RWPE2 (cell line): ENCODE measurements at places on chromosomes 7 and 10.

DNA sequence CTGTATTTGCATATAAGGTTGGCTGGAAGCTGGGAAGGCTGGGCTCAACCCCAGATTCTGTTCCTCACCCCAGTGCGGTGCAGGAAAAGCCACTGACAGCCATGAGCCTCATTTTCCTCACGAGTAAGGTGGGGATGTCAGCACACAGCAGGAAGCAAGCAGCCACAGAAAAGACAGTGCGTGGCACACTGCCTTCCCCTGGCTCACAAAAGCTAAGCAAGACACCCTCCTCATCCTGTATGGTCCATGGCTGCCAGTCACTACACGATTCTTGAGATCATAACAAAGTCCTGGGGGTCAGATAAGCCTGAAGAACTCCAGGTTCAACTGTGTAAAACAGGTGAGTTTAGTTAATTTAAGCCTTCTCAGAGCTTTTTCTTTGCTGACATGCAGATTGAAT, 28.9 kb upstream of the DDC start:
- H3K36me3 ChIP-seq = 0 out of 2 replicates have a peak, but pooled peaks cover 14% of the 10 kb centered on the region
- no peak for DNase-seq
- H3K4me3 ChIP-seq = no peak overlapping the region
- no peaks in the 10 kb centered on the region for H3K4me1 ChIP-seq

DNA sequence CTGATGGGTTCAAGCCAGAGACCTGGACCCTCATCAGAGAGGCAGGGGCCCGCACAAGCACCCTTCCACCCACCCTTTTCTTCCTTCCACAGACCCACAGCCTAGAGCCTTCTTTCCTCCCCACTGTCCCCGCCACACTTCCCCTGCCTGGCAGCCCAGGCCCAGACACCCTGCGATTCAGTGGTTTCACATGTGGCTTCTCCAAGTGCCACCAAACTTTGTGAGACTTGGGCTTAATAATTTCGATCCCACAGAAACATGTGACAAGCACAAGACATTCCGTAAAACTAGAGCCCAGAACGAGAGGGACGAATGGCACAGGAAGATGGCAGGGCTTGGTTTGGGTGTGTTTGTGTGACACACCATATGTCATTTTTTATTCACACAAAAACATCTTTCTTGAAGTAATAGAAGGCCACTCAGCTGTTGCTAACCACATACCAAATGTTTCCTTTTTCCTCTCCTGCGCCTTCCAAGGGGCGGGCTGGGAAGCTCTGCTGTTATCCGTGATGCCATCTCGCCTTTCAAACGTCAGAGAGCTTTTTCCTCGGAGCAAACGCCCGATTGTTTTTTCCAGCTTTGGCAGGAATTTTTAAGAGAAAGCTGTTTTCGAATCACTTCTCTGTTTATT, 162.9 kb downstream of the GRK5 start:
- H3K27me3 ChIP-seq = no peaks in the 10 kb centered on the region
- no peak for DNase-seq
- H3K27ac ChIP-seq = no peak overlapping the region
- H3K4me3 ChIP-seq = no peak overlapping the region
- no peaks in the 10 kb centered on the region for H3K4me1 ChIP-seq
- H3K36me3 ChIP-seq = no peaks in the 10 kb centered on the region

DNA sequence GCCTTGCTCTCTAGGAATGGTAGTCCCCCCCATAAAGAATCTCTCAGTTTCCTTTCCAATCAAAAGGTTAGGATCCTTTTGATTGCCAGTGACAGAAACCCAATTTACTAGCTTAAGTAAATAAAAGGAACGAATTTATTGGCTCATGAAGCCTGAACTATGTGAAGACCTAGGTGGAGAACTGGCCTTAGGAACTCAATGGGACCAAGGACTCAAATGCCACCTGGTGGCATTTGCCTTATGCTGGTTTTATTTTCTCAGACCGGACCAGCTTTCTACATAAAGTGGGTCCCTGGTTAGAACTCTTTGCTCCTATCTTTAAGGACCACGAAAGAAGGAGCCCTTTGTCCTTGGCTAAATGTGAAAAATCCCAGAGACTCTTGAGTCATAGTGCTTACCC, 25.4 kb downstream of the CFTR start:
- no peaks in the 10 kb centered on the region for H3K36me3 ChIP-seq
- no peak overlapping the region for H3K4me3 ChIP-seq
- H3K27ac ChIP-seq = no peak overlapping the region
- no peaks in the 10 kb centered on the region for H3K4me1 ChIP-seq

DNA sequence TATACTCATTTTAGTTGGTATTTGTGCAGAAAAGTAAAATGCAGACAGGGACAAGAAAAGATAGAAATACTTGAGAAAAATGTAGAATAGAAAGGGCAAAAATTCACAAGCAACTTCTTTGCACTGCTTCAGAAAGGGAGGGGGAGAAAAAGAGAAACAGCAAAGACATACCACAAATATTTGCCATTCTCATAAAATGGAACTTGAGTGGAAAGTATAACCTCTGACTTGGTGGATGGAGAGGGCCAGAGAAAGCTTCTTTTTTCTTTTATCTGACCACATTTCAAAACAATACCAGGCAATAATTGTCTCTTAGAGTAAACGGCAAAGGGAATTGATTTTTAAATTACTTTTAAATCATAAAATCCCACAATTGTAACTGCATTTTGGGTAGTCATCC, 35.8 kb upstream of the TRUB1 start:
- H3K27me3 ChIP-seq = no peaks in the 10 kb centered on the region
- H3K4me3 ChIP-seq = no peak overlapping the region
- H3K27ac ChIP-seq = no peak overlapping the region
- no peak for DNase-seq
- no peaks in the 10 kb centered on the region for H3K36me3 ChIP-seq

- no peak for DNase-seq
- no peak overlapping the region for H3K27ac ChIP-seq
- no peaks in the 10 kb centered on the region for H3K36me3 ChIP-seq
- H3K27me3 ChIP-seq = no peaks in the 10 kb centered on the region
- H3K4me3 ChIP-seq = no peak overlapping the region
These were observed 41.4 kb downstream of the COL1A2 start for GRCh38 chr7:94436018-94436604.

- H3K27me3 ChIP-seq = no peaks in the 10 kb centered on the region
- no peaks in the 10 kb centered on the region for H3K4me1 ChIP-seq
- no peak for DNase-seq
These were observed 39.3 kb downstream of the RABGEF1 start for GRCh38 chr7:66779669-66780409.

- no peaks in the 10 kb centered on the region for H3K27me3 ChIP-seq
- no peaks in the 10 kb centered on the region for H3K36me3 ChIP-seq
- H3K27ac ChIP-seq = peak overlapping the region; percentile 24
- peaks cover 16% of the 10 kb centered on the region for H3K4me1 ChIP-seq
- DNase-seq = no peak
These were observed 214.0 kb upstream of the PRSS1 start for GRCh38 chr7:142535123-142535779.

- no peak for DNase-seq
- no peaks in the 10 kb centered on the region for H3K27me3 ChIP-seq
- H3K4me1 ChIP-seq = no peaks in the 10 kb centered on the region
- no peak overlapping the region for H3K4me3 ChIP-seq
- H3K36me3 ChIP-seq = no peaks in the 10 kb centered on the region
These were observed 365.1 kb upstream of the NFE2L3 start for GRCh38 chr7:25786936-25787335.

GRCh38 chr7:17144322-17144721, 154.1 kb upstream of the AHR start:
- no peak overlapping the region for H3K4me3 ChIP-seq
- DNase-seq = no peak
- H3K27me3 ChIP-seq = no peaks in the 10 kb centered on the region
- H3K27ac ChIP-seq = no peak overlapping the region
- no peaks in the 10 kb centered on the region for H3K36me3 ChIP-seq
- peaks cover 40% of the 10 kb centered on the region for H3K4me1 ChIP-seq

DNA sequence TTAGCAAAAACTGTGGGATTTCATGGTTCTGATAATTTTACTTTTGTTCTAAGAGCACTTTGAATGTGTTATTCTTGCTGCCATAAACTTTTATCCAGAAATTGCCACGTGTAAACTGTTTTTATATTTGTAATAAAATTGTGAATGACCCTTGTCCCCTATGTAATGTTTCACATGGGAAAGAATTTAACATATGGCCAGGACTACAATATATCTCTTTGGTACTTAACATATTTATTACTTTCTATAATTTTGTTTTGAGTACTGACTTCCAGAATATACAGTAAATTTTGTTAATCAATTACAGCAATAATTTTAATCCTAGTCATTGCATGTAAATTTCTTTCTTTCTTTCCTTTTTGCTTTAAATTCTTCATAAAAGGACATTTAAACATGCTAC, 735.0 kb upstream of the PHF14 start:
- H3K4me3 ChIP-seq = no peak overlapping the region
- no peaks in the 10 kb centered on the region for H3K36me3 ChIP-seq
- no peaks in the 10 kb centered on the region for H3K27me3 ChIP-seq

GRCh38 chr7:6307762-6308161, 35.3 kb upstream of the CYTH3 start:
- DNase-seq = no peak
- peaks cover 32% of the 10 kb centered on the region for H3K4me1 ChIP-seq
- no peak overlapping the region for H3K4me3 ChIP-seq
- no peaks in the 10 kb centered on the region for H3K27me3 ChIP-seq
- H3K27ac ChIP-seq = peak overlapping the region; percentile 62

GRCh38 chr7:114889646-114890285, 32.1 kb upstream of the MDFIC start:
- H3K4me3 ChIP-seq = no peak overlapping the region
- no peaks in the 10 kb centered on the region for H3K27me3 ChIP-seq
- peaks cover 8% of the 10 kb centered on the region for H3K4me1 ChIP-seq
- no peaks in the 10 kb centered on the region for H3K36me3 ChIP-seq
- no peak for DNase-seq

- no peaks in the 10 kb centered on the region for H3K36me3 ChIP-seq
- H3K4me3 ChIP-seq = no peak overlapping the region
- H3K27ac ChIP-seq = no peak overlapping the region
- no peaks in the 10 kb centered on the region for H3K27me3 ChIP-seq
- no peaks in the 10 kb centered on the region for H3K4me1 ChIP-seq
These were observed 30.3 kb downstream of the CCDC3 start for GRCh38 chr10:12971001-12971788.

- no peak overlapping the region for H3K4me3 ChIP-seq
- H3K36me3 ChIP-seq = peaks cover 18% of the 10 kb centered on the region
- no peak for DNase-seq
- no peaks in the 10 kb centered on the region for H3K27me3 ChIP-seq
These were observed 45.6 kb downstream of the SFMBT2 start for GRCh38 chr10:7365027-7365745.
